Fibroblast of skin of right biceps (primary cell): ENCODE measurements at places on chromosomes 4 and X.

DNA sequence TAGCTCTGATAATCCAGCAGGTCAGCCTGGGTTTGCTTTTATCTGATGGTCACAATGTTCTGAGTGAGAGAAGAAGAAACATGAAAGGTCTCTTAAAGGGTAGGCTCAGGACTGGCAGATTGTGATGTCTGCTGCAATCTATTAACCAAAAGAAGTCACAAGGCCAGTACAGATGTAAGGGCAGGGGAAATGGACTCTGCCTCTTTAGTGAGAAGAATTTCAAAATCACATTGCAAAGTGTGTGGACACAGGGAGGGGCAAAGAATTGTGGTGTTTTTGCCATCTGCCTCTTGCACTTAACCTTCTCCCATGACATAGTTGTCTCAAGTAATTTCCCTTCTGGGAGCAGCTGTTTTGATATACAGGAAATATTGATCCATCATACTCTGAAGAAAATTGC, 40.9 kb downstream of the IL1RAPL1 start:
- no peak for DNase-seq

DNA sequence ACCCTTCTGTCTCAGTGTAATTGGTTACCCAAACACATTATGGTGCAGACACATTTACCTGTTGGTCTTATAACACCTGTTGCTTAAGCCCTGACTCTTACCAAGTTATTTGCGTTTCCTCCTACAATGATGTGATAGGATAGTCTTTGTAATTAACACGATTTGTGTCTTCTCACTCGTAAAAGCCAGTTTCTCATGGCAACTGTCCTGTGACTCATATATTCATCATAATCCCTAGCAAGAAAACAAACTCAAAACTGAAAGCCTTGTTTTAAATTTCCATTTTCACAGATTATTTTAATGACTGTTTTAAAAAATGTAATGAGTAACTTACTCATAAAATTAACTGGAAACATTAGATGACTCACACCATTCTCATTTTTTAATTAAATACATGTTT, 495.2 kb downstream of the NLGN4X start:
- peak; percentile 52 for DNase-seq

GRCh38 chrX:151151665-151152267, 24.6 kb upstream of the GPR50 start:
- peak; percentile 31 for DNase-seq

DNA sequence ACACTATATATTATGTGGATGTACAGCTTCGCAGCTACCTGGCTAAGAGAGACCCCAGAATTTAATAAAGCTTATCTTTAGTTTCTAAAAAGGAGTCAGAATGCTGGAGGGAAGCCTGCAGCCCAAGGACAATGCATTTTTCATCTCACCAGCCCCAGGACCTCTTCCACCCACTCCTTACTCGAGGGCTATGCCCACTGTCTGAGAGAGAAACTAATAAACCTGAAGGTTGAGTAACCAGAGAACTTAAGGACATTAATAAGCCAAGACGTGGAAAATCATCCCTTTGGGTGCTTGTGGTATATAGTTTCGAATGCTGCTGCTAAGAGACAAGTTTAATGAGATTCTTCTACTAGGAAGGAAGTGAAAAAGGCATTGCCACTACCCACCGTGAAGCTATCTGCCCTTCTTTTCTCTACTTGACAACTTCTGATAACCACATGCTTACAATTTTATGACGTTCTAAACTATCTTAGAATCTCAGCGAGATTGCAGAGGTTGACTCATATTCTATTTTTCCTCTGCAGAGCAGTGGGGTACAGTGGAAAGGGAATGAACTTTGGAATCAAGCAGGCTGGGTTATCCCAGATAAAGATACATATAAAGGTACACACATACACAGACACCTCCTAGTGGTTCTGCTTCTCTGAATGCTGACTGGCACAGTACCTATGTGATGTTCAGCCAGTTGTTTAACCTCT, 3.3 kb downstream of the RELL1 start:
- DNase-seq, result no peak

- peak; percentile 27 for DNase-seq
Measured at GRCh38 chr4:77358315-77358928, 201.4 kb downstream of the CCNG2 start.

- DNase-seq, result peak; percentile 6
Measured at GRCh38 chrX:26649534-26649933, 433.6 kb downstream of the MAGEB5 start.

DNA sequence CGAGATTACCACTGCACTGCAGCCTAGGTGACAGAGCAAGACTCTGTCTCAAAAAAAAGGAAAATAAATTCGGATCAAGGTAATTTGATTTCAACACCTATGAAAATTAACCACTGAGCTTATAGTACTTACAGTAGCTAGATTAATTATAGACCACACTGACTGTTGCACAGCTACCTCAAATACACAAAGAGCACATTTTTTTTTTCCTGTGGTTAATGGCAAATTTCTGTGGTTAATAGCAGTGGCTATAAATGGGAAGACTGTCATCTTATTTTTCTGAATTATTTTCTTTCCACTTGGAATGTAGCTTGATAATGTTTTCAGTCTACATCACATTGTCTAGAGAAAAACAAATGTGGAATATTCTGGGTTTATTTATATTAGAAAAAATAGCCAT, 1661.6 kb upstream of the PCDH7 start:
- peak; percentile 40 for DNase-seq

- DNase-seq, result peak; percentile 96
Measured at GRCh38 chr4:53541577-53542206, 49.6 kb downstream of the LNX1 start.

- DNase-seq, result peak; percentile 58
Measured at GRCh38 chr4:141099326-141099725, 33.9 kb downstream of the RNF150 start.

DNA sequence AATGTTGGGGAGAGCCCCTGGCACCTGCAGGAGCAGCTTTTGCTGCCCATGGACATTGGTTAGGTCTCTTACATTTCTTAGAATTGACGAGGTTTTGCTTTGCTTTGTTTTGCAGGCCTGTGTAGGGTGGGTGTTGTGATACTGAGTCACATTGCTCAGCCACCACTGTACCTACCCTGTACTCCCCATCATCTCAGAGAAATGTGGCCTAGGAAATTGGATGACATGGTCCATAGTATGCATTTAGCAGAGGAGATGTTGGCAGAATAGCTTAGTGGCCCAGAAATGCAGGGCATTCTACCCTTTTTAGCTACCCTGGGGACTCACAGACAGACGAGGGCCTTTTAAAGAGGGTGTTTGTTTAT, 43.7 kb downstream of the IL21 start:
- DNase-seq, result no peak

GRCh38 chr4:77177199-77177598, 20.2 kb downstream of the CCNG2 start:
- DNase-seq, result no peak

- no peak for DNase-seq
Measured at GRCh38 chr4:13511101-13511500, 27.0 kb upstream of the RAB28 start.

- DNase-seq, result no peak
Measured at GRCh38 chr4:126843492-126844067, 789.2 kb upstream of the INTU start.

DNA sequence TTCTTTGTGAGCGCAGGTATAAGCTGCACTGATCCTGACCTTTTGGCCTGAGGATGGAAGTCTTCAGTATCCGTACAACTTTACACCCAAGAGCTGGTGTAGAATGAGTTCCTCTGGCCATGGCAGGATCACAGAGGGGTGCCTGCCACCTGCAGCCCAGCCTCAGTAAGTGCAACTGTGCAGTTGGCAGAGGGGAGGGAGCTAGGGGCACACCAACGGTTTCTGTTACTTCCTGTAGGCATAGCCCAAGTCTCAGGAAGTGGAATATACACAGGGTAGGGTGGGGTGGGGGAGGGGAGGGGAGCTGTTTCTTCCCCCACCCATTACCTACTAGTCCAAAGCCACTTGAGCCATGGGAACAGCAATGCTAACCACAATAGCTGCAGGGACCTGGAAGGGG, 85.4 kb upstream of the GBA3 start:
- DNase-seq, result peak; percentile 16

GRCh38 chr4:42713391-42713790, 56.5 kb upstream of the ATP8A1 start:
- no peak for DNase-seq

- DNase-seq, result peak; percentile 75
Measured at GRCh38 chrX:130110379-130111219, at the start of gene ELF4. TSS of gene ELF4 (minus strand) at chrX:130110497. CDS start at chrX:130081330, 29,167 bp downstream.

GRCh38 chrX:25049357-25049756, 33.6 kb upstream of the ARX start:
- DNase-seq, result peak; percentile 6

DNA sequence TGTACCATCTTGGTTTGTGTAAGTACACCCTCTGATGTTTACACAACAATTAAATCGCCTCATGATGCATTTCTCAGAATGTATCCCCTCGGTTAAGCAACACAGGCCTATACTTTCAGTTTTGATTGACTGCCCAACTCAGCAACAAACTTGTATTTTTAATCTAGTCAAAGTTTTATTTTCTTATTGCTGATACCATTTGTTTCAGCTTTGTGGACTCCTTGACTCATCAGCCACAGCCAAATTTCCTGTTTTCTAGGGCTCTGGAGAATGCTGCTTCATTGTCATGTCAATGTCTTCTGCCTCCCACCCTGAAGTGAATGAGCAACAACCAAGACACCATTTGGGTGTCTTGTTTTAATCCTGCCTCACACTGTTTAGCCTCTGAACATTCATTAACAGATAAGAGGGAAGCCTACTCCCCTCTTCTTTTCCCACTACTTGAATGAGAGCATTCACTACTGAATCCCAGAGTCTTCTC, 14.0 kb downstream of the BBS12 start:
- DNase-seq, result peak; percentile 46

DNA sequence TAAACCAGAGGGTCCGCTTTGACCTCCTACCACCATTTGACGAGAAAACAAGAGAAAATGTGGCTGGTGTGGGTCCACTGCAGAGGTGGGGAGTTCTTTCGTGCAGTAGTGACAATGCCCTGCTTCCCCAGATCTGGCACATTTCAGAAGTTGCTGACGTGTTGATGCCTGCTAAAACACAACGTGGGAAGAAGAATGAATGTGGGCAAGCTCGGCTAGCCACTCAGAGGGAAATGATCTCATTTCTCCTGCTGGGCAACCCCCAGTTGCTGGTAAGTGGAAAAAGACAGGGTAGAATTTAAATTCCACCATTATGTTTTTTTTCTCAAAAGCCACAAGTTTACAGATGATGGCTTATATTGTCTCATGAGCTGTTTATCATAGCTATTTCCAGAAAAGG, 77.9 kb downstream of the LUZP4 start:
- peak; percentile 52 for DNase-seq

DNA sequence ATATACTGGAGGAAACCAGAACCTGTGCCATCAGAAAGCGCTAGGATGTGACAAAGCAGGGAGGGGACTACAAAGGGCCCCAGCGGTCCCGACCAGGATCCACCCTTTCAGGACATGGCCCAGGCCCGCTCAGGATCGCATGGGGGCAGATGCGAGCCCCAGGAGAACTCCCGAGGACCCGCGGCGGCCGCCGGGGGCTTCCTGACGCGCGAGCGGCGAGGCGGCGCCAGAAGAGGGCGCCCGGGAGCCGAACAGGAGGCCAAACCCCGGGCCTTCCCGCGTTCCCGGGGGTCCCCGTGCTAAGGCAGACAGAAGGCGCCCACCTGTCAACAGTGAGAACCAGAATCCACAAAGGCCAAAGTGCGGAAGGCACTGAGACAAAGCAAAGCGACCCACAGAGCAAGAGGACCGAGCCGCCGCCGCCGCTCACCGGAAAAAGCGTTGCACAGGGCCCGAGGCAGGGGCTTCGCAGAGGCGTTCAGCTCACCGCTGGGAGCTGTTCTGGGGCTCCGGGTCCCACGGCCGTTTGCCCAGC, 7.3 kb upstream of the OPN1LW start:
- DNase-seq, result peak; percentile 51

DNA sequence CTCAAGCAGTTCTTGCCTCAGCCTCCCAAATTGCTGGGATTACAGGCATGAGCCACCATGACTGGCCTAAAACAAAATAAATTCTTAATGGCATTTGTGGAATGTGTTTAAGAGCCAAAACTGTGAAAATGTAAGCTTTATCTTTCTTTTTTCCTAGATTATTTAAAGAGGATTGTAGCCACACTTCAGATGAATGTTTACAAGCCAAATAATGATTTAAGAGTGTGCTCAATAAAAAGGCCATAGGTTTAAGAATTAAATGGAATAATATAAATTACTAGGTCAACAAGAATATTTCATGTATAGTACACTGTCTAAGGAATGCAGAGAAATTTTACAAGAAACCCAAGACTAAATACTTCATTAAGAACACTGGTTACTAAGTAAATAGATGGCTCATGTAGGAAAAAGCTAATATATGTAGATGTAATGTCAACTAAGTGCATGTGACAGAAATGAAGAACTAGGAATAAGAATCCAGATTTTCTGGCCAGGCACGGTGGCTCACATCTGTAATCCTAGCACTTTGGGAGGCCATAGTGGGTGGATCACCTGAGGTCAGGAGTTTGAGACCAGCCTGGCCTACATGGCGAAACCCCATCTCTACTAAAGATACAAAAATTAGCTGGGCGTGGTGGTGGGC, 21.3 kb upstream of the UGDH start:
- peak; percentile 56 for DNase-seq

- no peak for DNase-seq
Measured at GRCh38 chr4:52907510-52907909, 45.4 kb downstream of the RASL11B start.
